ENCODE measurements at places on chromosomes 6 and 20.

DNA sequence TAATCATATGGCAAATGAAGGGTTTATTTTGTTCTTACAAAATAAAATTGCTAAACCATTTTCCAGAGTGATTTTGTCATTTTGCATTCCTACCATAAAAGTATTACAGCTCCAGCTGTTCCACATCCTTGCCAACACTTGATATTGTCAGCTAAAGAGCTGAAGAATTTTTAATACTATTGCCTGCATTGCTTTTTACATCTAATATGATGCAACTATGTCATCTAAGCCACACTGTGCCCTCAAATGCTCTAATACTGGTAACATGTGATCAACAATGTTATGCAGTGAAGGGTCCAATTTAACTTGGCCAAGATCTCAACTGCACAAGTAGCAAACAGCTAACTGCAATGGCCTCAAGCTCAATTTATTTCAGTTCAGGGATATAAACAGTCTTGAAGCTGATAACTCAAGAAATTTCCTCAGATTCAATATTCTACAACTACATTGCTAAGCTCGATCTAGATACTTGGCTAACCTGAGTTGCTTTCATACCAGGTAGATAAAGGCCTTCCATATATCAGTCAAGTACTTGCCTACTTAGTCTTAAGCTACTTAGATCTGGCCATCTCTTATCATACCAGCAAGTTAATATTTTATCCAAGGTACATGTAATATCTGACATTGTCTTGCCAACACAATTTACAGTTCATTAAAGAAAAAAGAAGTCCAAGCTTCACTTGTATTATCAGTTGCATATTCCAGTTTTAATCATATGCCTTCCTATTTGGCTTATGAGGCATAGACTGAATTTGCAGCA lies 17.0 kb downstream of the AKIRIN2 start:
- no peak for DNase-seq

DNA sequence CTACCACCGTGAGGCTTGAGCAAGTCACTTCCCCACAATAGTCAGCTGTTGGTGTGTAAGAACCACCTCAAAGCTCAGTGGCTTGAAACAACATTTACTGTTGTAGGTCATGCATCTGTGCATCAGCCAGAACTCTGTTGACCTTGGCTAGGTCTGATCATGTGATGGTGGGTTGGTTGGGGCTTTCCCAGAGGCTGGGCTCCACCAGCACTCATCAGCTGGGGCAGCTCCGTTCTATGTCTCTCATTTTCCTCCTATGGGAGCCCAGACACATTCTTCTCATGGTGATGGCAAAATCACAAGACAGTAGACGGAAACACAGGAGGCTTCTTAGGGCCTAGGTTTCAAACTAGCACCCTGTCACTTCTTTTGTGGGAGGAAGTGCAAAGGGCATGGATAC lies 42.8 kb upstream of the PSMF1 start:
- no peak for DNase-seq

GRCh38 chr6:105511639-105512038 lies 108.8 kb upstream of the PREP start:
- no peak for DNase-seq

DNA sequence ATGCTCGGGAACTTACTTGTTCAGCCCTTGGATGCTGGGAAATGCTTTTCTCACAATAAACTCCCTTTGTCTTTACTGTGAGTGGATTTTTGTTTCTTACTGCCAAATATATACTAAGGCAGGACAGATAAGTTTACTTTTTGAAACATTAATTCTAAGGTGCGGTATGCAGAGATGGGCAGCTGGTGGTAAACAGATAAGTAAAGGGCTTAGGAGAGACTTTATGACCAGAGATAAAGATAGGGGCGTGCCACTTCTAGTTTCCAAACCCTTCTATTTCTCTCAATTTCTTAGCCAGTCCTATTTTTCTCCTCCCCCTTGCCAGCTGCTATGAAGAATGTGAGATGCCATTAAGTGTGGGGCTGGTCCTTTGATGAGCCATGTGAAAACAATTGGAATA lies 16.3 kb downstream of the SAMD3 start:
- DNase-seq: no peak

GRCh38 chr20:43744151-43744611 lies 17.4 kb upstream of the GTSF1L start:
- DNase-seq: no peak

GRCh38 chr6:45901767-45902650 lies 113.7 kb downstream of the CLIC5 start:
- no peak for DNase-seq

DNA sequence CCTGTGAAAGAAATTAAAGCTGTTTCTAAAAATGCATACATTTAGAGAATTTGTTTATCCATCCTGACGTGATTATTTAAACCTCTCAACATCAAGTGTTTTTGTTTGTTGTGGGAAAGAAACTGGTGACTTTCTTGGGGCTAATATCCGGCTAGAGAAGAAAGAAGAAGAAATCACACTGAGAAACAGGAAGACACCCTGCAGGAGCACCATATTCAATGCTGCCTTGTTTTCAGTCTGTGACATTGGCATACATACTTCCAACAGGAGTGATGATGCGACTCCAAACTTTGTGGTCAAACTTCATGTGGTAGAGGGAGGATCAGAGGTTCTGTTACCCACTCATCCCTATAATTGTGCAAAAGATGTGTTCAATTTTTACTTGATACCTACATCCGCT lies 997.6 kb upstream of the CITED2 start:
- no peak for DNase-seq

DNA sequence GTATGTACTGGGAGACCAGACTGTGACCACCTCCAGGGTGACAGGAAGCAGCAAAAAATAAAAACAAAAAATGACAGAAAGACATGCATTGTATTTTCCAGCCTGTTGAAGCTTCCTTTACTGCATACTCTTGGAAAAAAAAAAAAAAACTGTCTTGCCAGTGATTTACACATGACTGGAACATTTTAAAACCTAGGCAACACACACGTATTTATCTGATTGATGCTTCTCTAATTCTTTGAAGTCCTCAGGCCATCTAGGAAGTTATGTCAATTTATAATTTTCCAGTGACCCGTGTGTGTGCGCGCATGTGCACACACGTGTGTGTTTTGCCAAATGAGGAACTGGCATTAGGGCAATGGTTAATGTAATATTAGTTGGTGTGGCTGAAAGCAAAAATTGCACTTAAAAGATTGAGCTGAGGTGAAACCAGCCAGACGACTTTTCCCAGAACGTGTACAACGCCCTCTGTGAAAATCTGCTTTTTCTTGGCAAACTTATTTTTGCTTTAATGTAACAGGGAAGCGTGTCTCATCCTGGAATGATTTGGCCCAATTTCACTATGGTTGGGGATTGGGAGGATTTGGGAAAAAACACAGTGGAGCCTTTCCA lies 315.2 kb downstream of the TFAP2A start:
- no peak for DNase-seq

DNA sequence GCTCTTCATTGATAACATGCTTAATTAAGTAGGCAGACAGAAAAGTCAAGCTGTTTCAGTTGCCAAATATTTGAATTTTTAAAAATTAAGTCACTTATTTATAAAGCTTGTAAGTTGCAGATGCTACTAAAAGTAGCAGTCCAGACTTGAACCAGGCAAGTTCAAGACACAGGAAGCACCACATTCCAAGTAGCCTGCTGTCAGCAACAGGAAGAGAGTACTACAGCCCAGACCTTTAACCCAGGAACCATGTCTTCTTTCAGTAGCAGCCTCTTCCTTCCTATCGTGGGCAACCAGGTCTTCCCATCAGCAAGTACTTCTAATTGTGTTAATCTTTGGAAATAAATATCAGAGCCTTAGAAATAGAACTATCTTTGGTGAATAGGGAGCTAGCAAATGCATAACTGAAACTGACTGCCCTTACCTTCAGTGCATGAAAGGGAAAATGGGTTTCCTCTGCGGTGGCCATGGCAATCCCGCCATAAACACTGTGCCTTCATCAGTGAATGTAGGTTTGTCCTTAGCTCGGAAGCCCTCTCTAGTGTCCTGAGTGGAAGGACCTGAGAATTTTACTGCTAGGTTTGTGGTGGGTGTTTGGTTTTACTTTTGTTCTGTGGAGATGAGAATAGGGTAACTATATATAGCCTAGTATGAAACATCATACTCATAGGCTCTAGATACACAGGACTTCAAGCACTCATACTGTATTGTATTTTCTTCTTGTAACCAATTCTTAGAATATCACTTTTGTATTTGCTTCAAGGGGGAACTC lies 95.6 kb downstream of the SYCP2 start:
- DNase-seq: no peak

DNA sequence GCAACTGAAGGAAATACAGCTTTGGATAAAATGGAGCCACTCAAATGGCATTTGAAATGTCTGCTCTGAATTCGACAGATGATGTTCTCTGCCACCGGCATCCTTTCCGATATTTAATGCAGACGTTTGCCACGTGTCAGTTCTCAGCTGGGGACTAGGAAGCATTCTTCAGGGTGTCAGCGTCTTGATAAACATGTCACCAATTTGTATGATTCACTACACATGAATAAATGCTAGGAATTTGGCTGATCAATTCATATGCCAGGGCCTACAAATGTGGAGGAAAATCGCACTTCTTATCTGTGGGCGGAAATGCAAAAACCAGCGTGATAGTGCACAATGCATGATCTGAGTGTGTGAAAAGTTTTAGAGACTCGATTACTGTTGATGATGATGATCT lies 169.5 kb downstream of the SLC24A3 start:
- no peak for DNase-seq

GRCh38 chr6:45678285-45678607 lies 300.5 kb upstream of the SUPT3H start:
- no peak for DNase-seq

DNA sequence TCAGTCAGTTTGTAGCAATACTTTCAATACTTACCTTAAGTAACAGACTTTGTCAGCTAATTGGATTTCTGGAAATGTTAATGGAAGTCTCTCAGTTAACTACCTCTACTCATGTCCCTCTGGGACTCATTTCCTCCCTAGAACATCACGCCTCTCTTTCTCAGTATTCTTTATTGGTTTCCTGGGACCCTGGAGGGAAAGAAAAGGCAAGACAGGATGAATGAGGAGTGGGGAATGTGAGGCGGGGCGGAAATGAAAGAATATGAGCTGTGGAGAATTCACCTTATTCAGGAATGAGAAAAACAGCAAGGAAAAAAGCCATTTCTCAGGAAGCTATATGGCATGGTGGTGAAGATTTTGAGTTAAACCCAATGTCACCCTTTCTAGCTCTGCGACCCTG lies 62.7 kb downstream of the ANKS1A start:
- DNase-seq: no peak

GRCh38 chr6:161407581-161407980 lies 133.7 kb upstream of the AGPAT4 start:
- DNase-seq: no peak

DNA sequence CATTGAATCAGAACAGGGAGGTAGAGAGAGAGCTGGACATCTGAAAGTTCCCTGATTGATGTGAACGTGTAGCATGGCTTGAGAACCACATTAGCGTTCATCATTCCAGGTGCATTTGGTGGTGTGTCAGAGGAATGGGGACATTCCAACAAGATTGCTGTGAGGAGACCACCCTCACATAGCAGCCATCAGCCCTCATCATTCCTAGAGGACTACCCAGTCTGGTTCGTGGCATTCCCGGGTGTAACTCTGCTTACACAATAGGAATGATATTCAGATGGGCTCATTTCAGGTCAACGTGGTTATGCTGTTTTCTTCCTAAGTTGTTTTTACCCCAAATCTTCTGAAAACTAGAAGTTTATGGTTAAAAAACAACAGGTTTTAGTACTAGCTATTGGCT lies 62.2 kb upstream of the KLHL31 start:
- DNase-seq: no peak

DNA sequence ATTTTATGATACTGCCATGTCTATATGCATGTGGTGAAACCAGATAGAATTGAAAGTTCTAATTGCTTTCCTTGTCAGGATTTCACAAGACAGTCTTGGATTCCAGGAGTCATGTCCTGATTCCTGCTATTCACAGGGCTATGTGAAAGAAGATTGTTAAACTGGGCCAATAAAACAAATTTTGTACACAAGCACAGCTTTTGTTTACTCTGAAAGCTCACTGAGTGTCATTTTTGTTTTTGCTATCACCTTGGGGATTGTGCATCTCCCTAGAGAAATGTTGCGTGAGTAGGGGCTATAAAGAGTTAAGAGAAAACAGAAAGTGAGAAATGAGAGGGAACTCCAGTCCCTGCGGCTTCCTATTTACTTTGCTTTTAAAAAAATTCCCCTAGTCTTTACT lies 627.5 kb downstream of the PKHD1 start:
- no peak for DNase-seq

DNA sequence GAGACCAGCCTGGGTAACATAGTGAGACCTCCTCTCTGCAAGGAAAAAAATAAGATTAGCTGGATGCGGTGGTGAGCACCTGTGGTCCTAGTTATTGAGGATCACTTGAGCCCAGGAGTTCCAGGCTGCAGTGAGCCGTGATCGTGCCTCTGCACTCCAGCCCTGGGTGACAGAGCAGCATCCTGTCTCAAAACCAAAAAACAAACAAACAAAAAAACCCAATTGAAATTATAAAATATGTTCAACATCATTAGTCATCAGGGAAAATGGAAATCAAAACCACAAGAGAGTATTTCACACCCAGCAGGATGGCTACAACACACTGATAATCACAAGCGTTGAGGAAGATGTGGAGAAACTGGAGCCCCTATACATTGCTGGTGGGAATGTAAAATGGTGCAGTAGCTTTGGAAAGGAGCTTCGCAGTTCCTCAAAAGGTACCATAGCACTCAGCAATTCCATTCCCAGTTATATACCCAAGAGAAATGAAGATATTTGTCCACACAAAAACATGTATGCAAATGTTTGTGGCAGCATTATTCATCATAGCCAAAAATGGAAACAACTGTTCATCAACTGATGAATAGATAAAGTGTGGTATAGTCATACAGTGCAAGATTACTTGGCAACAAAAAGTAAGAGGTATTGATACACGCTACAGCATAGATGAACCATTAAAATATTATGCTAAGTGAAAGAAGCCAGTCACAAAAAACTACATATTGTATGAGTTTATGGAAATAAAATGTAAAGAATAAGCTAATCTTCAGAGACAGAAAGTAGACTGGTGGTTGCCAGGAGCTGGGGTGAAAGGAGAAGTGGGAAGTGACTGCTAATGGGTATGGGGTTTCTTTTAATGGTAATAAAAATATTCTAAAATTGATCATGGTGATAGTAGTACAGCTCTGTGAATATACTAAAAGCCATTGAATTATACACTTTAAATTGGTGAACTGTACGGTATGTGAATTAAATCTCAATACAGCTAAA lies 38.7 kb upstream of the RIPOR2 start:
- DNase-seq: no peak

DNA sequence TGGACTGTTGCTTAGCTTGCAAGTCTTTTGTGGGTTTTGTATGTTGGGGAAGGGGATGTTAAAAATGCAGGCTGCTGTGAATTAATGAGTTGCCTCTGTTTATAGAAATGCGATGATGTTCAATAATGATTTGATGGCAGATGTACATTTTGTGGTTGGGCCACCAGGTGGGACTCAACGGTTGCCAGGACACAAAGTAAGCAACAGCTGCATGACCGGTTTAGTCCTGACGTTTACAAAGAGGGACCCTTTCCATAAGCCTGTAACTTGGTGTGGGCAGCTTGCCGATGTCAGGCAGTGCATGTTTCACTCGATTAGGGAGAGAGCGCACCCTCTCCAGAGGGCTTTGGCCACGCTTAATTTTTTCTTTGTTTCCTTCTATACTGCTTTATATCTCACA lies 1.3 kb downstream of the BTBD3 start:
- DNase-seq: no peak

- DNase-seq: no peak
Observed at GRCh38 chr6:51057296-51057695, 238.6 kb downstream of the TFAP2B start.

GRCh38 chr6:43186706-43187105 lies 4.7 kb downstream of the CUL9 start:
- DNase-seq: no peak

GRCh38 chr6:63537201-63537958 lies 34.9 kb upstream of the LOC128125822 start:
- no peak for DNase-seq

All from ecto neural progenitor cell (in vitro differentiated cells).